NCI-H1417 (cell line): ENCODE measurements at places on chromosomes 3 and 15.

- no peak for DNase-seq
Measured at GRCh38 chr3:66703501-66703900, 202.7 kb upstream of the LRIG1 start.

- no peak for DNase-seq
Measured at GRCh38 chr15:67446449-67446848, 74.5 kb upstream of the C15orf61 start.

- DNase-seq = no peak
Measured at GRCh38 chr15:64466408-64467141, 6.2 kb downstream of the ZNF609 start.

DNA sequence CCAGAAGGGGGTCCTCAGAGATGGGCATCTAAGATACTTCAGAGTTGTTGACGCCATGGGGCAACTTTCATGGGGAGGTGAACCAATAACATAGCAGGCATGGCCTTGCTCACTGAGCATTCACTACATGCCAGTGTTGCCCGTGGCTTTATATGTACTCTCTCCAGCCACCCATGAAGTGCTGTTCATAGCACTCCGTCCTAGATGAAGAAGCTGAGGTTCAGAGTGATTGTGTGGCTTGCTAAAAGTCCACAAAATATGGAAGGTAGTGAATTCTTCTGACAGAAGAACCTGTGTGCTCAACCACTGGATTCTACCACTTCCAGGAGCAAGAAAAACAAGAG lies 9.8 kb upstream of the SEMA4B start:
- no peak for DNase-seq

DNA sequence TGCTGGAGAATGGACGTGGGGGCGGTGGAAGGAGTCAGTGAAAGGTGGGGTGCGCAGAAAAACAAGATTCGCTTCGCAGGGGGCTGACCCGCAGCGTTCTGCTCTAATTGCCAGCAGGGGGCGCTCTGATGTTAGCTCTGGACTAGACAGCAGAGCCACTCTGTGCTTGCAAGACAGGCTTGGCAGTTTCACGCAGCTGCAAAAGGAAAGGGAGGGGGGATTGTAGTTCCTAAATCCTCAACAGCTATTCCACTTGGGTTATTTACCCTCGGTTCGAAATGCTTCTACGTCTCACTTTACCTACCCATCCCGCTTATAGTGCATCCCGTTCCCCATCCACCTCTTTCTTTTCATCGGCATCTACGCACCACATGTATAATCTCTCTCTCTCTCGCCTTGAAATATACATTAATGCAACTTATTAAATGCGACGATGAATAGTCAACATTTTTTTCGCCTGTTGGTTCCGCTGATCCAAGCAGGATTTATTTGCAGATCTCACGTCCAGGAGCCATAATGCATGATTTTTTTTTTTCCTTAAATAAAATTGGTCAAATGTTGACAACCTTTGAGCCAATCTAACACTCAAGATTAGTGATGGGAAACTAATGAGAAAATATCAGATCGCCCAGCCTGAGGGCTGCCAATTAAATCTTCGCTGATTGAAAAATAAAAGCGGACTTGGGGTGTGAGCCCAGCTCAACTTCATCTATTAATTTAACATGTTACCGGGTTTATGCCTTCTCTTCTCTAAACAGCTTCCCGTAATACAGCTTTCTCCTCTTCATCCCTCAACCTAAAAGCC lies 216.4 kb downstream of the MEIS2 start:
- peak; percentile 93 for DNase-seq

GRCh38 chr3:179452872-179453271 lies 1.6 kb upstream of the GNB4 start:
- DNase-seq = no peak

DNA sequence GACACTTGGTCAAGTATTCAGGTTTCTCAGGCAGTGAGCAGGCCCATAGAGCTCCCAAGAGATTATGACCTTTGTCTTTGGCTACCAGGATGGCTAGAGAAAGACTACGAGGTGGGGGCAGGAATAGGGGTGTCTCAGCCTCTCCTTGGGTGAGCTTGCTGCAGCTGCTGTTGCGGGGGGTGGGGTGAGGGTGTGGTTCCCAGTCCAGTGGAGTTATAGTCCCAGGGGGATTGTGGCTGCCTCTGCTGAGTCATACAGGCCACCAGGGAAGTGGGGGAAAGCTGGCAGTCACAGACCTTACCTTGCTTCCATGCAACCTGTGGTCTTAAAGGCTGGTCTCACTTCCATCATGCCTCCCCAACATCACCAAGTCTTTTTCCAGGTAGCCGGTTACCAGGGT lies 31.7 kb downstream of the ATP2C1 start:
- no peak for DNase-seq

DNA sequence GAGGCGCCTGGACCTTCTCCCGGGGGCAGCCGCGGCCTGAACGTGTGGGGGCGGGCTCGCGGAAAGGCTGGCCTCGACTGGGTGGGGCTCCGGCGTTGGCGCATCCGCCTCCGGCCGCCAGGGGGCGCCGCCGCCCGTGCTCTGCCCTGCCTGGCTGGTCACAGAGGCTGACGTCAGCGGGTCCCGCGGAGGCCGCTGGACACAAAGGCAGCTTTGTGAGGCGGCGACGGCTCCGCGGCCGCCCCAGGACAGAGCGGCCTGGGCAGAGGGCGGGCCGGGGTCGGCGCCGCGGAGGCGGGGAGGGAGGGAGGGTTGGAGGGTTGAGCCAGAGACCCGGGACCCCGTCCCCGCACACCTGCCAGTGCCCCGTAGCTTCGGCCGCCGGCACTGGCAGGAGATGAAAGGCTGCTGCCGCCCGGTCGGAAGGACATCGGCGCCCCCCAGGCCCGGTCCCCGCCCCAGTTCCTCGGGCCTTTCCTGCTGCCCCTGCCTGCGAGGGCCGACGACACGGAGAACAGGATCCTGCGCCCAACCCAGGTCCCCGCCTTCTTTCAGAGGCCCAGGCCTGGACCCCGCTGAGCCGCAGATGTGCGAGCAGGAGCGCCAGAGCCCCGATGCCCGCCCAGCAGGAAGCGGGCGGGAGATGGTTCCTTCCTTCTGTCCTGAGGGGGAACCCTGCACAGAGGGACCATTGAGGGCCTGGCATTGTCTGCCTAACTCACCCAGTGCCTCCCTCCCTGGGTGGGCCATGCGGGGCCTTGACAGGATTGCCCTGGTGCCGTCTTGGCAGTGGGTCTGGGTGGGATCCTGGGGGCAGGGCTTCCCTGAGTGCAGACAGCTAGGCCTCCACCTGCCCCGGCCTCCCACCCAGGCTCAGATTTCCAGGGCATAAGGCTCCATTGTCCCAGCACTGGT lies 8.7 kb upstream of the SEMA3B start:
- peak; percentile 87 for DNase-seq

GRCh38 chr15:101272584-101272983 lies 4.7 kb downstream of the SELENOS start:
- DNase-seq = no peak

DNA sequence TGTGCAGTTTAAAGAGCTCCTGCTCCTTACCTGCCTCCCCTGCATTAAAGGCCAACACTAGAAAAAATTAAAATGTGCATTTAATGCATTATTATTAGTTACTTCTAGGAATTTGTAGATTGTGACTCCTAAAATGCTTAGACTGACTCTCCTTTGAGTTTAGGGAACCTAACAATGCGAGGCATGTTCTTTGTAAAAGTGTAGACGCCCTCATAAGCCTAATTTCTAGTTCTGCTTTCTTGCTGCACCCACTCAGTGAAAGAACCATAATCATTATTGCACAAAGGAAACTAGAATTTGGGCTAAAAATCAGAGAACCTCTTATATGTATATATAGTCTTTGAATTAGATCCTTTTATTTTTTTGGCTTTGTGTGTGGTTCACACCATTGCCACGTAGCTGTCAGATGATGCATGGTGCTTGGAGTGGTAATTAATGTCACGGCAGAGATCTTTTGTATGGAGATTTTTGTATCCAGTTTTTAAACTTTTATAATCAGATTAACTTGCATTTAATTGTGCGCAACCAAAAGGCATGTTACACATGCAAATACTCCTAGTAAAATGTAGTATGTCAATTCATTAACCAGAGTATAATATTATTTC lies 710 bp downstream of the ABHD10 start:
- peak; percentile 77 for DNase-seq

- peak; percentile 59 for DNase-seq
Measured at GRCh38 chr3:71064956-71065763, 518.4 kb downstream of the FOXP1 start.

- no peak for DNase-seq
Measured at GRCh38 chr15:65008983-65009382, 19.3 kb upstream of the SPG21 start.

DNA sequence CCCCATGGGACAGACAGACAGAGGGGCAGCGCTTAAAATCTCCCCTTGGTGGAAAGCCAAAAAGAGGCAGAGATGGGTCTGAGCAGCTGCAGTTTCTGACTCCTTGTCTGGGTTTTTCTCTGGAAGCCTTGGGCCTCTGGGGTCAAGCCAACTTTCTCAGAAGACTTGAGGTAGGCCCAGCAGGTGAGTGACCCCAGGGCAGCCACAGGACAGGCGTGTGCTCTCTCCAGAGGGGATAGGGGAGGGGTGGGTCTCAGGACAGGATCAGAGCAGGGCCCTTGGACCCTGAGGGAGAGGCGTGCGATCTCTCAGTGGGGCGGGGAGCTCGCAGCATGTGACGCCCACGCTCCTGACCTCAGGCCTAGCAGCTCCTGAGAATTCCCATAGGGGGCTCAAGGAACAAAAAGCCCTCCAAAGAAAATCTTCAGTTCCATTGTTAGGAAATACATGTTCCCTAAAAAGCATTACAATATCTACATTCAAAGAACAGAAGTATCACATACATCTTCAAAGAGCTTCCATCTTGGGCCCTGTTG lies 34.6 kb upstream of the DUSP7 start:
- DNase-seq = no peak

DNA sequence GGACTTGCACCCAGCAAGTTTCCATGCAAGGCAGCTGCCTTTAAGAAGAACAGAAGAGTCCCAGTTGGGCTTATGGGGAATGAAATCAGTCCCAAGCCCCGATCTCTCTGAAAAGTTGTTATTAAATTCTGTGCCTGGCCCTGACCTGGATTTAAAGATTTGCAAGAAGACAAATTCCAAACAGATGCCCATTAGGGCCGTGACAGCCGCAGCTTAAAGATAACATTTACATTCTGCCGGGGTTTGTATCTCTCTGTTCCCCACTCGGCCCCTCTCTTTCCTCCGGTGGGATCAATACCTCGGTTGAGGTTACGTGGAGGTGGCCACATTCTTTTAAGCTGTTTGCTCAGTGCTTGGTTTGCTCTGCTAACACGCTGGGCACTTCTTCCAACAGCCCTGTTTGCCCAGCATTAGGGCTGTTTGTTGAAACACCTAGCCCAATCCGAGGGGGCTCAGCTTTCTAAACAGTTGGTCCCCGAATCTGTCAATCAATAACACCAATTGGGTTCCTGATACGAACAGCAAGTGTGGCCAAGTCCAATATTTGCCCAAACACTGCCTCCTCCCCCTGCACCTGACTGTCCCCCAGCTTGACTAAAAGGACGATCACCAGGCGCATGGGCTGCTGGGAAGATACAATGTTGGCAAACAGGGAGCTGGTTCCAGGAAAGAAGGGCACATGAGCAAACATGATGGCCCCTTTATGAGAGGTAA lies 108.6 kb downstream of the RPLP1 start:
- DNase-seq = no peak

GRCh38 chr3:61451841-61452240 lies 109.5 kb upstream of the PTPRG start:
- DNase-seq = no peak

- no peak for DNase-seq
Measured at GRCh38 chr3:7432610-7433009, 571.7 kb downstream of the GRM7 start.
